GM19239 (cell line): ENCODE measurements at places on chromosomes 1 and 21.

DNA sequence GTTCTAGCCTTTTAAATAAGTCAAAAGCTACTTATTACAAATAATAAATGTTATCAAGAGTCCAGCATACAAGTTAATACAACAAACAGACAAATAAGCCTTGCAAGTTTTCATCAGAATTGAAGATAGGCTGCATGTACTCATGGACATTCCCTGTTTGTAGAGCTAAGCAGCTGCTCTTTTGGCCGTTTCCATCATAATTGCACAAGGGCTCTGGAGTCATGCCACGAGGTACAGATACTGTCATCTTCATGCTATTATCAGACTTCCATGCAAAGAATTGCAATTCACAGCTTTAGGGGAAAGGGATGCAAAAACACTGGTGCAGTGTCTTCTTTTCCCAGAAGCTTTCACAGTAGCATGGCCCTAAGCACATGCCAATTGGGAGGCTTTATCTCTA, 52.8 kb upstream of the TBX15 start:
- no peak for DNase-seq

DNA sequence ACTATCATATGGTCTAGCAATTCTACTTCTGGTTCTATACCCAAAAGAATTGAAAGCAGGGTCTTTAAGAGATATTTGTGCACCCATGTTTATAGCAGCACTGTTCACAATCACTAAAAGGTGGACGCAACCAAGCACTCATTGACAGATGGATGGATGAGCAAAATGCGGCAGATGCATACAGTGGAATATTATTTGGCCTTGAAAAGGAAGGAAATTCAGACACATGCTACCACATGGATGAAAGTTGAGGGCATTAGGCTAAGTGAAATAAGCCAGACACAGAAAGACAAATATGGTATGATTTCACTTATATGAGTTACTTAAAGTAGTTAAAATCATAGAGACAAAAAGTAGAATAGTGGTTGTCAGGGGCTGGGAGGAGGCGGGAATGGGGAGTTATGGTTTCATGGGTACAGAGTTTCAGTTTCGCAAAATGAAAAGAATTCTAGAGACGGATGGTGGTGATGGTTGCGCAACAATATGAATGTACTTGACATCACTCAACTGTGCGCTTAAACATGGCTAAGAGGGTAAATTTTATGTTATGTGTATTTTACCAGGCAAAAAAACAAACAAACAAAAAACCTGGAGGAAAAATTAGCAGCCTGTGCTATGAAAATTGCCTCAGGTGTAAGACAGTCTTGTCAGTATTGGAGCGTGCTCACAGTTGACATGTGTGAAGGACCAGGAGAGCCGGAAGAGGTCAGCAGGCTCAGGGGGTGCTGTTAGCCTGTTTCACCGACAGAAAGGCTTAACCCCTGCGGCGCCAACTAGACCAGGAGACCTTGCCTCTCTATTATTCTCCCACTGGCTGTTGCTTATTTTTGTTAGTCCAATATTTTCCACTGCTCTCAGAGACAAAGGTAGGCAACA, 26.5 kb downstream of the CD247 start:
- DNase-seq: no peak

DNA sequence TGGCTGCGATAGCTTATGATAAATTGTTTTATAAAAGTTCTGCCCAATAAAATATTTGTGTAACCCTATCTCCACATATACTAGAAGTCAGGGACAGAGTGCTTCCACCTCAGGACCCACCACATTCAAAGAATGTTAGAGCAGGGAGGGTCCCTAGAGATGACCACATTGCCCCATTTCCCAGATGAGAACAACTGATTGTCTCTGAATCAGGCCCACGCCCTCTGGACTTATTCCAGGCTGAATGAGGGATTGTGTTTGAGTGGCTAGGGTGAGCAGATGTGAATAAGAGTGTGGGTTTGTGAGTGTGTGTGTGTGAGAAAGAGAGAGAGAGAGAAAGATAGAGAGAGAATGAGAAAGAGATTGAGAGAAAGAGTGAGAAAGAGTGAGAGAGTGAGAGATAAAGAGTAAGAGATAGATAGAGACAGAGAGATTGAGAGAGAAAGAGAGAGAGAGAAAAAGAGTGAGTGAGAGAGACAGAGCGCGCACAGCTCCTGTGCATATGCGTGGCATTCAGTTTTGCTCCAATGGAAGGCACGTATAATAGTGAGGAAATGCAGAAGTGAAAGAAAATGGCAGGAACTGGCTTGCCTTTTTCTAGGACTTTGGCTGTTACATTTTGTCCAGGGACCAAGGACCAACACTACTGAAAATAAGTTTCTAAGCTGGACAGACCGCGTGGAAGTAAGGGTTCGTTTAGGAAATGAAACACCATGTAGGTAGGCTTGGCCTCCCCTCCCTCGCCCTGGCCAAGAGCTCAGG, 94.1 kb downstream of the ABCA4 start:
- DNase-seq: no peak

DNA sequence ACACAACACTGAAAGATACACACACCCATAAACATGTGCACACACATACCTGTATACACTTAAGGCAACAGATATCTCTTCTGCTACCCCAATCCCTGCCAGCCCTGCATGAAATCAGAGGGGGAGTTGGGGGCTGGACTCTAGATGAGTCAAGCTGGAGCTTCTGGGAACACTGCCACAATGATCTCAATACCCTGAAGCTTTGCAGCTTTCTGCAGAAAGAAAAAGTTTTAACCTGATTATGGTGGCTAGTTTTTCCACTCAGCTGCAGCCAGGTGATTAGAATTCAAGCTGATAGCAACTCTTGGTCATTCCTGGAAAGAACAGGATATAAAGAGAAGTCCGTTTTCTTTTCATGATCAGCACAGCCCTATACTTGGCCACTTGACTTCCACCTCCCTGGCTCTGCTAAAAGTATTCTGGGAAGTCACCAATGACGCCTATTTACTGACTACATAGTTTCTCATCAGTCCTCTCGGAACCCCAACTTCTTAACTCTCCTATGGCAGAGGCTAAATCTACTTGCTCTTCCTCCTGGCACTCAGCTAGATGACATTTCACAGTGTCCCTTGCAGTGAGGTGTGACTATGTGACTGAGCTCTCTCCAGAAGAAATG, 20.7 kb upstream of the DNASE2B start:
- DNase-seq: no peak

DNA sequence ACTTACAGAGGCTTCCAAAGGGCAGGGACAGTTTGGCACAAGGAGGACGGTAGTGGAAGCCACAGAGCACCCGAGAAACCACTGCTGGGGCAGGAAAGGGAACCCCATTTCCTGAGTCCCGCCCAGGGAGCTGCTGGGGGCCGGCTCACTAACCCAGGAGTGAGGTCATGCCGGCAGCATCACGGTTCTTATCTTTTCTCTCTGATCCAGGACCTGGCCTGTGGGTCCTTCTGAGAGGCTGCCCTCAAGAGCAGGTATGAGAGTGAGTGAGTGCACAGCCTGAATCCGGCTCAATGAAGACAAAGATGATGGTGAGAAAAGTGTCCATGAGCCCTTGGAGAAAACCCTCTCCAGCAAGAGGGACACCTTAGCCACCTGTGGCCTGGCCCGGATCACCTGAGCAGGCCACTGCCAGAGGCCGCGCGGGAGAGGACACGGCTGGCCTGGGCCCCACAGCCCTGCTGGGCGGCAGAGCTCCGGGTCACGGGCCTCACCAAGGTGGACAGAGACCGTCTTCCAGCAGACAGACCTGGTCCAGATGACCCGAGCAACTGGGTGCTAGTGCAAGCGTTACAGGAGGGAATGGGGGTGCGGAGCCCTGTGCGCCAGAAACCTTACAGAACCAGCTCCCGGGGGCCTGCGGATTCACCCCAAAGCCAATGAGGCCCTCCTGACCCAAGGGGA, 94.9 kb downstream of the RIPK4 start:
- DNase-seq: no peak
